Naive thymus-derived CD8-positive, alpha-beta T cell (primary cell): ENCODE measurements at places on chromosomes 6 and 20. TPM values are rescaled to one million over a fixed set of nuclear protein-coding genes. Genes with fewer than 3 reads are reported as not detected.

- DNase-seq, result no peak
Measured at GRCh38 chr6:166601956-166602355, 15.5 kb upstream of the RAMACL start.

DNA sequence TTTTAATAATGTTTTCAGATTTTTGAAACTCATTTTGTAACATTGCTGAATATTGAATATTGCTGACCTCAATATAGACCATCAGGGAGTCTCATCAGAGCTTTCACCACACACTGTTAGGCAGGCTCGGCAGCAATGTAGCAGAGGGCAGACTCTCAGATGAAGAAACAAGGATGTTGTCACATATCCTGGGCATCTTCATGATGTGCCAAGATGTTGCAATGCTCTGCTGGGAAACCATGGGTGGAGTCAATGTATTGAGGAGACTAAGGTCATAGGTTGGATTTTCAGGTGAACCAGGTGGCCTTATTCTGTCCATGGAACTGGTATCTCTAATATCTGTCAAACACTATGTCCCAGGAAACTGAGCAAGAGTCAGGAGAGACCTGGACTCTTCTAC is 27.3 kb downstream of the NR2E1 start:
- no peak for DNase-seq

GRCh38 chr20:40604416-40604815 is 84.6 kb downstream of the MAFB start:
- DNase-seq, result no peak

GRCh38 chr6:113293423-113293740 is 563.8 kb upstream of the MARCKS start:
- DNase-seq, result no peak

- no peak for DNase-seq
Measured at GRCh38 chr6:41488433-41489119, 57.6 kb upstream of the FOXP4 start.

DNA sequence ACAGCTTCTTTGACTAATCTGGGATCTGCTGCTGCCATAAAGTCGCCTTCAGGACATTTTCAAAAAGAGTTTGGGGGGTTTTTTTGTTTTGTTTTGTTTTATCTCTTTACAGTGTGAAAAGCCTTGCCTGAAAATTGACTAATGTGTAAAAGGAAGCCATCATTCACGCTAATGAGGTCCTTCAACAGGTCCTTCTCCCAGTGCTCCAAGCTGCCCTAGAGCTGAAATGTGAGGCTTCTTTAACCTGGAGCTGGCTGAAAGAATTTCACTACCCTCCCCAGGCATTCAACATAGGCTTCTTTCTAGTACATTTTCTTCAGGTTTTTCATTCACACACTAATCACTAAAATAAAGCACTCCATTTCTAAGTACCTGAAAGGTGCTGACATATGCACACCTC is 145.1 kb upstream of the PRDM1 start:
- no peak for DNase-seq

- no peak for DNase-seq
Measured at GRCh38 chr6:55239099-55239498, 64.8 kb downstream of the HCRTR2 start.

- DNase-seq, result no peak
Measured at GRCh38 chr20:63316502-63316921, 23.5 kb downstream of the COL20A1 start.

GRCh38 chr6:169906688-169907418 is 155.4 kb downstream of the ERMARD start:
- no peak for DNase-seq

GRCh38 chr20:56223352-56223751 is 25.2 kb upstream of the MC3R start:
- no peak for DNase-seq

GRCh38 chr6:81751388-81752083 is 945 bp downstream of the TENT5A start:
- DNase-seq, result peak; percentile 44

- DNase-seq, result no peak
Measured at GRCh38 chr20:11092151-11092550, 418.4 kb upstream of the JAG1 start.

DNA sequence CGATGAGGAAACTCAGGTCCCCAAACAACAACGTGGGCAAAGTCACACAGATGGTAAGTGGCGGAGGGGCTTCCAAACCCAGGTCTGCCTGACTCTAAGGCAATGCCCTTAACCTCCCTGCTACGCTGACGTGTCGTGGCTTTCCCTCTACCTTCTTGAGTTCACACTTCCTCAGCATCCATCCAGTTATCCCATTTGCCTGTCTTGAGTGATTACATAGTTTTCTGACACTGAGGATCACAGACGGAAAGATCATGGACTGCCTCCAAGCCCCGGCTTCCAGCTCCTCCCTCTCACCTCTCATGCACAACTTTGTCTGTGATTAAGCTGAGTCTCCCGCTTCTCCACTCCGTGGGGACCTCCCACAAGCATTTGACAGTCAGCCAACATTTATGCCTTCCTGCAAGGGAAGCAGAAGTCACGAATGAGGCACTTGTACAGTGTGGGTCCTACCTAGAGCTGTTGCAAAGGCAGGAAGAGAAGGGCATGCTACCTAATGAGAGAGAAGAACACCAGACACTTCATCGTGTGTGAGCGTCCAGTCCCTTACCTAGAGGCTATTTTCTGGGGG is 33.8 kb downstream of the TBC1D7 start:
- DNase-seq, result no peak

- DNase-seq, result no peak
Measured at GRCh38 chr6:19892260-19892659, 55.1 kb downstream of the ID4 start.

- DNase-seq, result peak; percentile 51
Measured at GRCh38 chr20:32743237-32744112, at the start of gene COMMD7. COMMD7 (minus strand) TSS chr20:32743467; CDS start chr20:32743391, 76 bp downstream.

DNA sequence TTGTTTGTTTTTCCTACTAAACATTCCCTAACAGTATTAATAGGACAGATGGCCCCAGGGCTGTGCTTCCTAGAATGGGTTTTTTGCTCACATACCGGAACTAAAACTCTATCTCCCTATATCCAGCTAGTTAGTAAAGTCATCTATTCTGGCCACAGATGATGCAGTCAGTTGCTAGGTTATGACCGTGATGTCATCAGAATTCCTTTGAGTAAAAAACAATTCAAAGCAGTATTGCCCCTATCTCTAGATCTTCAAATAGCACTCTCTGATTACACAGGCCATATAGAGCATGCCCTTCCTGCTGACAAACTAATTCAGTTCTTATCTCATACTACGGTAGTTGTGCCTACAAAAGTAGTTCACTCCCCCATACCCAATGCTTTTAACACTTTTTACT is 17.9 kb upstream of the ZNF451 start:
- DNase-seq, result no peak

DNA sequence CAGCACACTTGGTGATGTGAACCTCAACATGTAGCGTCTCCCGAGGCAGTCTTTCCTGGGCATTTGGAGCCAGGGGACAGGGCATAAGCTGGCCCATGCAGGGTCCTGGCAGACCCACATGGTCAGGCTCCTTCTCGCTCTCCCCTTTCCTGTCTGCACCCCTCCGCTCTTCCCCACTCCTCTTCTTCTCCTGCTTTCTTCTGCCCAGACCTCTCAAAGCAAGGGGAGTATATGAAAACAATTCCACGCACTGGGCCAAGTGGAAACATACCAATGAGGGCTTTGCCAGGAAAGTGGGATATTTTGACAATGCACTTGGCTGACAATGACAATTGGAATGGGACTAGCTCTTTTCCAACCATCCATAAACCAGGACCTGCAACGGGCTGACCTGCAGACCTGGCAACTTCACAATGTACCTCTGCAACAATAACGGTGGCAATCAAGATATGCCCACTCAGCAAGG is 58.9 kb upstream of the TRAF3IP2 start:
- no peak for DNase-seq

GRCh38 chr6:6823568-6824224 is 235.2 kb downstream of the LY86 start:
- DNase-seq, result no peak

DNA sequence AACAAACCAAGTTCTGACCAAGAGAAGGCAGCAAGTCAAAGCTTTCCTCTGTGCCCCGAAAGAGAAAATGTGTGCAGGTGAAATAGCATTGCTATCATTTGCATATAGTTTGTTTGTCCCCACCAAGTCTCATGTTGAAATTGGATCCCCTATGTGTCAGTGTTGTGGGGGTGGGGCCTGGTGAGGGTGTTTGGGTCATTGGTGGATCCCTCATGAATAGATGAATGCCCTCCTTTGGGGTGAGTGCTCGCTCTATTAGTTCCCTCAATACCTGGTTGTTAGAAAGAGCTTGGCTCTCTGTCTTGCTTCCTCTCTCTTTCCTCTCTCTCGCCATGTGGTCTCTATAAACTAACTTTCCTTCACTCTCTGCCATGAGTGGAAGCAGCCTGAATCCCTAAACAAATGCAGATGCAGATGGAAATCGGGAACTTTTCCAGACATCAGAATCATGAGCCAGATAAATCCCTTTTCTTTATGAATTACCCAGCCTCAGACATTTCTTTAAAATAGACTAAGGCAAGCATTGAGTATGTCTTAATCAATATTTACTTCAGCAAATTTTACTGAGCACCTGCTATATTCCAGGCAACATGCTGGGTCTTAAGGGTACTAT is 43.8 kb upstream of the SYNDIG1 start:
- DNase-seq, result no peak

Gene FAM184A
- polyA plus RNA-seq, result 2.2 TPM

Gene CNR1
- not detected for polyA plus RNA-seq

Gene SMPD2
- polyA plus RNA-seq, result 5.8 TPM

Gene RAD21L1
- polyA plus RNA-seq, result not detected

Gene SLC25A27
- polyA plus RNA-seq, result not detected

Gene IP6K3
- not detected for polyA plus RNA-seq

Gene OR2H2
- not detected for polyA plus RNA-seq

Gene SALL4
- polyA plus RNA-seq, result not detected

Gene RWDD1
- 69.7 TPM for polyA plus RNA-seq
